Smooth muscle cell of the brain vasculature (primary cell): ENCODE measurements at places on chromosomes 13 and 19.

DNA sequence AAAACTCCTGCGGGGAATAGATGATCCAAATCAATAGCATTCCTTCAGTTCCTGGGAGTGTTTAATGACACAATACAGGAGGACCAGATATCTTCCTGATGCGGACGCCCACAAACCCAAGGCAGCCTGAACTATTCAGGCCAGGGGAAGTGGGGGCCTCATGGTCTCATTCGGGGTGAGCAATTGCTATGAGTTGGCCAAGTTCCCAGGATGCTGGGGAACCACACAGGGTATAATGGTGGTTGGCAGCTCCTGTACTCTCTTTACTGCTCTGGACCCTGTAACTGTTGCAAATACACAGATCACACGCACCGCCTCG lies 401.2 kb downstream of the IRS2 start:
- no peak for DNase-seq

GRCh38 chr19:18450931-18451836 lies 13.3 kb upstream of the ISYNA1 start:
- DNase-seq = no peak

DNA sequence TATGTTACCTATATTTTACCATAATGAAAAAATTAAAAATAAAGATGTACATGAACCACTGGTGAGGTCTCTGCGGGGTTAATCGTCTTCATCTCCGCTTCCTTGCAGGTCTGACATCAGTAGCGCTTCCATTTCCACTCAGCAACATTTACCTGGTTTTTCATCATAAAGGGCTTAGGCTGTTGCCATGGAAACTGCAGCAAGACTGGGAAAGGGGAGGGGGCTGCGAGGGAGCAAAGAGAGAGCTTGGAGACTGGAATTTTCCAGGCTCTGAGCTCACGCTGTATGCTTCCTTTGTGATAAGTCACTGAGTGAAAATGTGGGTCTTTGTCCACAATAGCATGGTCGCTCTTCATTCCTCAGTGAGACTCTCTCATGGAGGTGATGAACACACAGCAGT lies 136.6 kb upstream of the USP29 start:
- no peak for DNase-seq

DNA sequence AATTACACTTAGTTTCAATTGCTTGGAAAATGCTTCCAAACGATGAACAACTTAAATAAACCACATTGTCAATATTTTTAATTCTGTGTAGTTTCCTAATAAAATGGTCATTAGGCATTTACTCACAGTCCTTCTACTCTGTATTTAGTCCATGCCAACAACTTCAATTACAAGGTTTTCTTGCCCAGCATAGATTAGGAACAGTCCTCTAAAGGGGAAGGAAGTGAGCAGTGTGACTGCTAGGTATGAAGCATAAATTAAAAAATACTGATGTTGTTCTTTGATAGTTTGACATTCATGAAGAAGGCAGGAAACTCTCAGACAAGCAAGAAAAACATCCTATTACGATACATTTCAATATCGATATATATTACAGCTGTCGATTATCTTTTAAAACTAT lies 716.0 kb upstream of the PCDH9 start:
- DNase-seq = no peak

DNA sequence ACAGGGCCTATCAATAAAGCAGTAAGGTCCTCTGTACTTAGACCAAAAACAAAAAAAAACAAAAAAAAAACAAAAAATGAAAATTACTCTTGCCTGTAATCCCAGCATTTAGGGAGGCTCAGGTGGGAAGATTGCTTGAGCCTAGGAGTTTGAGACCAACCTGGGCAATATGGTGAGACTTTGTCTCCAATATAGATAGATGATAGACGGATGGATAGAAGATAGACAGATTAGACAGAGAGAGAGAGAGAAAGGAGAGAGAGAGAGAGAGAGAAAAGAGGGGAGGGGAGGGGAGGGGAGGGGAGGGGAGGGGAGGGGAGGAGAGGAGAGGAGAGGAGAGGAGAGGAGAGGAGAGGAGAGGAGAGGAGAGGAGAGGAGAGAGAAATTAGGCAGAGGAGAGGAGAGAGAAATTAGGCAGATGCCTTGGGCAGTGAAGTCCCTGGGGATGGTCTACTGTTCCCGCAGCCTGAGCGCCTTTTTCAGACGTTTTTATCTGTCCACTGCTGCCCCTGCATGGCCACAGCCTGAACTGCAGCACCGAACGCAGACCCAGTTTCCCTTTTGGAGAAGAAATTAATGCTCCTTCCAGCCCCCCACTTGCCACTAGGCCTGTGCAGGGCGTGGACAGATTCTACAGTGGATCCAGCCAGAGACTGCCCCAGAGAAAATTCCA lies 9.8 kb upstream of the ZNF627 start:
- peak; percentile 24 for DNase-seq

DNA sequence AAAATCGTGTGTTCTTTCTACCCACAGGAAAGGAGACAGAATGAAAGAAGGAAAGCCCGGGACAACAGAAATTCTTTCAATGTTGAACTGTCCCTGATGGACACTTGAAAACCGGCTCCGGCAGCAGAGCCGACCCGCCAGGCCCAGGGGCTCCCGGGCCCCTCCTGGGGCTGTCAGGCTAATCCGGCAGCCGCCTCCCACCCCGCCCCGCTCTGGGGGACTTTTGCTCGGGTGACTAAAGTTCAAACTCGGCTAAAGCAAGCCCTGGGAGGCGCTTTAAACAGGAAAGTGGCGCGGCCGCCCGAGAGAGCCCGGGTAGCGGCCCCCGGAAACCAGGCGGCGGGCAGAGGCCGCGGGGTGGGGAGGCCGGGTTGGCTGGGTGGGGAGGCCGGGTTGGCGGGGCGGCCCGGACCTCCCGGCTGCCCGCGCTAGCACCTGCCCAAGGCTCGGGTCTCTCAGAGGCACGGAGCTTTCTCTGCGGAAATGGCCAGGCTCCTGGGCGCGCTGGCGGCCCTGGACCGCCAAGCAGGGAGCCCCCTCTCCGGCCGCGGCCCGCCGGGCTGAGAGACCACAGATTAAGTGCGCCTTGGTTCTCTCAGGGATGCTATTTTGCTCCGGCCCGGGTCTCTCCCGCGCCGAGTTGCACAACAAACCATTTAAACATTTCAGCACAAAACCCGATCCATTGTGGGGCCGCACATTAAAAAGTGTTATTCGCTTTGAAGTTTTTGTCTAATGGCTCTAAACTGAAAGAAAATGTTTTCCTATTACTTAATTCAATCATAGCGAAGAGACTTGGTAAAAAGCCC lies 2.6 kb upstream of the GSX1 start:
- no peak for DNase-seq

DNA sequence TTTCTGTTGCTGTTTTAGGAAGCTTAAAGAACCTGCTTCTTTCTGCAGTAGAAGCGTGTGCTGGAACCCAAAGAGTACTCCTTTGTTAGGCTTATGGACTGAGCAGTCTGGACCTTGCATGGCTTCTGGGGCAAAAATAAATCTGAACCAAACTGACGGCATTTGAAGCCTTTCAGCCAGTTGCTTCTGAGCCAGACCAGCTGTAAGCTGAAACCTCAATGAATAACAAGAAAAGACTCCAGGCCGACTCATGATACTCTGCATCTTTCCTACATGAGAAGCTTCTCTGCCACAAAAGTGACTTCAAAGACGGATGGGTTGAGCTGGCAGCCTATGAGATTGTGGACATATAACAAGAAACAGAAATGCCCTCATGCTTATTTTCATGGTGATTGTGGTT lies 103.1 kb downstream of the TNFRSF19 start:
- DNase-seq = no peak

DNA sequence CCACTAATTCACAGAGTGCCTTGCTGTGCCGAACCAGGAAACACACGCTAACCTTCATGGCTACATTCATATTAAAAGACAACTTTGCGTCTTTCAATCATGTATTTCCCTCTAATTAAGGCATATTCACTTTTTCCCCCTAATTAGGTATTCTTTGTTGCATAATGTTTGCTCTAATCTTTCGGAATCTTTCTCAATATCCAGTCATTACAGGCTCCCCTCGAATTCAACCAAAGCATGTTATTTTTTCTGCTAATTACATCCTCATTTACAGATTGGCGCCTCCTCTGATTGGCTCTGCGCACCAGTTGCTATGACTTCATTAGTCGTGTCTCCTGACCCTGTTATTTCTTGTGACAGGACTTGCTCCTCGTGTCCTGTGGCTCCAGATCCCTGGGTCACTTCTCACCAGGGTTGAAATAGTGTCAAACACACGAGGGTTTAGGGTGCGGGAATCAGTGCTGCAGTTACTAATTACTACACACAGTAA lies 226.7 kb upstream of the TSHZ3 start:
- DNase-seq = no peak

GRCh38 chr19:7848779-7849457 lies 18.9 kb downstream of the EVI5L start:
- DNase-seq = no peak

DNA sequence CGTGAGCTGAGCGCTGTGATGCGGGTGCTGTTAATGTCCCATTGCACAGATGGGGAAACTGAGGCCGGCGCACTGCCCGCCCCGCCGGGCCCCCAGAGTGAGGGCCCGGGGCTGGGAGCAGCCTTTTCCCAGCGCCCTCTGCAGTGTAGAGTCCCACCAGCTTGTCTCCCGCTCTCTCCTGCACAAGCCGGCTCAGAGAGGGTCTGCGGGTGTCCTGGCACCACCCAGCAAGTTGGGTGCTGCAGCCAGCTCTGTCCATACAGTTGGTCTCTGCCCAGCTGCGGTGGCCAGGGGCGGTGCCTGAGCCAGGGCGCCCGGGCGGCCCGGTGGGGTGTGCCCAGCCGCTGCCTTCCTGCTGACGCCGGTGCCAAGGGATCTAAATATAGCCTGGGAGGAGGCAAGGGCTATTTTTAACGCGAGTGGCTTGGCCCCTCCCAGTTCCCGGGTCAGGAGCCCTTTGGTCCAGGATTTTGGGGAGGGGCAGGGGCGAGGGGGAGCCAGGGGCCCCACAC lies 19.3 kb downstream of the GADD45B start:
- DNase-seq = no peak
